ENCODE measurements at places on chromosomes 5 and 9.

- no peak for DNase-seq
These were observed 717.5 kb downstream of the IRX1 start for GRCh38 chr5:4313138-4313537.

DNA sequence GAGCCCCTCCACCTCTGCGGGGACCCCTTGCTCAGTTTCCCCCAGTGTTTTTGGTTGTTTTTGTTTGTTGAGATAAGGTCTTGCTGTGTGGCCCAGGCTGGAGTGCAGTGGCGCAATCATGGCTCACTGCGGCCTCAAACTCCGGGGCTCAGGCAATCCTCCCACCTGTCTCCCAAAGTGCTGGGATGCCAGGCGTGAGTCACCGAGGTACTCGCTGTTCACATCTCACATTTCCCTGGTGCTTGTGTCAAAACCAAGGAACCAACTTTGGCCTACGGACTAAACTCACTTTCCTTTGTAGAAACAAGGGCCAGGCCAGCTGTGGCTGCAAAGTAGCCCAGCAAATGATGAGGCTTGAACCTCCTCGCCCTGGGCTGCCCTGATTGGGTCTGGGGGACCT is 9.7 kb upstream of the AJM1 start:
- DNase-seq: no peak

GRCh38 chr9:36716496-36716895 is 143.8 kb downstream of the MELK start:
- no peak for DNase-seq

GRCh38 chr5:11903614-11904264 is 507 bp downstream of the CTNND2 start:
- no peak for DNase-seq

- DNase-seq: no peak
These were observed 320.2 kb downstream of the NFIB start for GRCh38 chr9:13993632-13994185.

DNA sequence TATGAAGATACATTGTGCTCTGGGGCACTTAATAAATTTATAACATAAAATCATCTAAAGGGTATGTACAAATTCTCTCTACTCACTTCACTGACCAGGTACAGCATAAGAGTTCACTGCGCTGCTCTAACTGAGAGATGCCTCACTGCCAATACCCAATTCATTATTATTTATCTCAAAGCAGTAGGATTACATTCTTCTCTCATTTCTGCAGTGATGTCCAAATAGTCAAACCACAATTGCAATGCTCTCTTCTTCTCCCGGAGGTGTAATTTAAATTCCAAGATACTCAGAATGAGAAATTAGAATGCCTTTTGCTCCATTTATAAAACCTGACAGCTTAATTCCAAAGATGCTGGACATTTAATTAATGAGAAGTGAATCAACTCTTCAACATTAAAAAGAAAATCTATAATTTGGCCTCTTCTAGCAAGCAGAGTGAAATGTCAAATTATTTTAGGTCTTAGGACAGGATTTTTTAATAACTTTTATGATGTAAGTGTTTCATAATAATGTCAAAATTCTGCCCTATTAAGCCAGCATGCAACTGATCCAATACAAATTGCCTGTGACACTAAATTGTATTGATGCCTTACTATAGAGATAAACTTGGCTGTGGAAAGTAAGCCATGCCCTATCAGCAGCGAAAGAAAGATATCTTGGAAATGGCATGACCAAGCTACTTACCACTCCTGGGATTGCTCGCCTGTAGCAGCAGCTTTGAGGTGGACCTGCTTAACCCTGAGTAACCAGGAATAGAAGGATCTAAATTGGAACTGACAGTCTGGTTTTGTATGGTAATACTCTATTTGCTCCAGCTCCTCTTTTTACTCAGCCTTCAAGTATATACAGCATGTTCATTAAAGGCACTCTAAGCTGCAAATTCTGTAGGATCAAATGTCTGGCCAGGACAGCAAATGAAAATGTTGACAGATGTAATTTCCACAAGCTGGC is 374.2 kb upstream of the TYRP1 start:
- no peak for DNase-seq

DNA sequence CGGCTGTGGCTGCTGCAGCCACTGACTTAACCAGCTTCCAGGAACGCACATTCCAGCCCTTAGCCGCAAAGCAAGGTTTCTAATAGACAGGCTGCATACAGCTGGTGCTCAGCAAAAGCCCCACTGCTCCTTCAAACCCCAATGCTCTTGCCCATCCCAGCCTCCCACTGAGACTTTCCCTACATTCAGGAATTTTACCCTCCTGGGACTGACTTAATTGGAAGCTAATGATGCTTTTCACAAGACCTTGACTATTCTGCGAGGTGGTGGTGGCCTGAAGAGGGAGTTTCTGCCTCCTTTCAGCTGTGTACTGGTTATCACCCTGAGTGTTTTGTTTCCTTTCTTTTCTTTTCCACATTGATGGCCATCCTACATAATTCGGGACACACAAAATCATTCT is 164.9 kb upstream of the IRX1 start:
- no peak for DNase-seq

DNA sequence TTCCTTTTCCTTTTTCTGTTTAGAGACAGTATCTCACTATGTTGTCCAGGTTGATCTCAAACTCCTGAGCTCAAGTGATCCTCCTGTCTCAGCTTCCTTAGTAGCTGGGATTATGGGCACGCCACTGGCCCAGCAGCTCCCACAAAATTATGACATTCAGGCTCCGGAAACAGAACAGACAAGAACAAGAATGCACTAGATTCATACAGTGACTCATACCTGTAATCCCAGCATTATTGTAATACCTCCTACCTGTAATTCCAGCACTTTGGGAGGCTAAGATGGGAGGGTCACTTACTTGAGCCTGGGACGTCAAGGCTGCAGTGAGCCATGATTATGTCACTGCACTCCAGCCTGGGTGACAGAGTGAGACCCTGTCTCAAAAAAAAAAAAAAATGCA is 26.7 kb upstream of the B4GALT1 start:
- no peak for DNase-seq
